DMS79 treated with DMSO at 0.1 percent for 48 hours (cell line): ENCODE measurements at places on chromosomes 6 and 20.

- peak; percentile 61 for DNase-seq
Observed at GRCh38 chr6:85678026-85678601, 35.4 kb upstream of the SYNCRIP start.

DNA sequence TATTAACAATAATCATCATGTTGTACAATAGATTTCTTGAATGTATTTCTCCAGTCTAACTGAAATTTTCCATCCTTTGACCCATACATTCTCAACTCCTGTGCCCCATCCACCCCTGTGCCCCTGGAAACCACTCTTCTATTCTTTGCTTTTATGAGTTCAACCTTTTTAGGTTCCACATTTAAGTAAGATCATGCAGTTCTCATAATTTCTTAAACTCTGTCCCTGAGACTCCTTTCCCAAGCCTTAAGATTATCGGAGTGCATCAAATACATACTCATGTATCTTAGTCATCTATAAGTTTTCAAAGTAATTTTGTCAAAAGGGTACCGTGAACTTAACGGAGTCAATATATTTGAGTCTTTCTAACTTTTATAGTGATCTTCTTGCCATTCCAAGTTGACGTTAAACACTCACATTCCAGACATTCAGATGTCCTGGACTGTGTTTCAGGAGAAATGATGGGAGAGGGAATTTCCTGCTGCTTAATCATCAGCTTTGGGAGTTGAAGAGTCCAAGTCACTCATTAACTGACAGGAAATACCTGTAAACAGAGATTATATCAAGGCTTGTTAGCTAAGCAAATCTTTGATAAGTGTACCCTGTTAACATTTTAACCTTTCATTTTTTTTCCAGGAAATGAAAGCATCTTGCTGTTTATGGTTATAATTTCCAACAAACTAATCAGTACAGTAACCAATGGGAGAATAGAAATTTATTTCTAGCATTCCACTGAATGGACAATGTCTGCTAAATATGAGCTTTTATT lies 73.3 kb downstream of the ADGRG6 start:
- no peak for DNase-seq

DNA sequence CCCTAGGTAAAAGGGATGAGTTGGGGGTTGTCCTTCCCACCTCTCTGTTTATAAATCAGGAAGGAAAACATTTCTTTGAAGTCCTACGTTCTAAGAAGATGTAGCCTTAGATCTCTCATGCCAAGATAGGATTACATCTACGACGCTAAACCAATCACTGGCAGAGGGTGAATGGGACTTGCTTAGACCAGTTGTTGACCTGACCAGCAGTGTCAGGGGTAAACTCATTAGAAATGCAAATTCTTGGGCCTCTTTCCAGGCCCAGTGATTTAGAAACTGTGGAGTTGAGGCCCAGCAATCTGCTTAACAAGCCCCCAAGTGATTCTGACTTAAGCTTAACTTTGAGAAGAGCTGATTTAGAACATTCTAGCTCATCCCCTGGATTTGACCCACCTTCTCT lies 147.1 kb upstream of the THEMIS start:
- DNase-seq = no peak

DNA sequence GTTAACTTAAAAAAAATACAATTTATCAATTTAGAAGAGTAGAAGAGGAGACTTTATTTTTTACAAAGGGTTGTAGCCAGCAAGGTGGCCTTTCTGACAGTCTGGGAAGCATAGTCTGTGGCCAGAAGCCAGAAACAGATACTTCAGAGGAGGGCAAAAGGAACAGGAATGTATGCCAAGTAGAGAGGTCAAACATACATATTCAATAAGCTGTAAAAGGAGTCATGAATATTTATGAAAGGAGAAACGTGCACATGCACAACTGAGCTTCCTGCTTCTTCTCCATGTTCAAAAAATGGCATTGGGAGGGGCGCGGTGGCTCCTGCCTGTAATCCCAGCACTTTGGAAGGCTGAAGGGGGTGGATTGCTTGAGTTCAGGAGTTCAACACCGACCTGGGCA lies 43.9 kb upstream of the FAM184A start:
- DNase-seq = no peak

GRCh38 chr6:132446141-132446854 lies 45.0 kb upstream of the MOXD1 start:
- DNase-seq = no peak

GRCh38 chr20:13180986-13181889 lies 39.8 kb upstream of the ISM1 start:
- no peak for DNase-seq

DNA sequence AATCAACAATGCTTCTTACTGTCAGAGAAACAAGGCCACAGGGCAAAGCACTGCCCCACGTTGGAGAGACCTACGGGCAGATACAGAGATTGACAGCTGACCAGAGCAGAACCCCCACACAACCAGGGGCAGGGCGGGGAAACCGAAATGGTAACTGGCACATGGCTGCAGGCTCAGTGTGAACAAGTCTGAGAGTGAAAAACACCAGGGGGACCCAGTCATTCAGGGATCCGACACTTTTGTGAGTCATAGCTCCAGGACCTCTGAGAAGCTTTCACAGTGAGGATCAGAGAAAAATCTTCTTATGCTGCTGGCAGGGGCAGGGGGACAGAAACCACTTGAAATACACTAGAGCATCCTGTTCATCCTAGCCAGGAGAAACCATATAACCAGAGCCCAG lies 254.2 kb downstream of the C6orf118 start:
- DNase-seq = no peak

DNA sequence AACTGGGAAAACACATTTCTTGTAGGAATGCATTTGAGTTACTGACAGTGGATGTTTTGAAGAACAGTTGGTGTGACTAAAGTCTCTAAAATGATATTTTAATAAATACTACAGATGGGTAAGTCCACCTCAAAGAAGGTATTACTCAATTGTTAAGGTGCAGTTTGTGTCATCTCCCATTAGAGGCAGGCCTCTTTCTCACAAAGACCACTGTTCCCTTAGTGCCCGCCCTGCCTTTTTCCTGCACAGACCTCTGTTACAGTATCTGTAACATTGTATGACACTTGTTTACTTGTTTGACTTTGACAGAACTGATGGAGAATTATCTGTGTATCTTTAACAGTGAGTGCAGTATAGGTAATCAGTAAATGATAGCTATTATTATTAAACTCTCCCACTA lies 5.2 kb upstream of the CRIP3 start:
- no peak for DNase-seq

DNA sequence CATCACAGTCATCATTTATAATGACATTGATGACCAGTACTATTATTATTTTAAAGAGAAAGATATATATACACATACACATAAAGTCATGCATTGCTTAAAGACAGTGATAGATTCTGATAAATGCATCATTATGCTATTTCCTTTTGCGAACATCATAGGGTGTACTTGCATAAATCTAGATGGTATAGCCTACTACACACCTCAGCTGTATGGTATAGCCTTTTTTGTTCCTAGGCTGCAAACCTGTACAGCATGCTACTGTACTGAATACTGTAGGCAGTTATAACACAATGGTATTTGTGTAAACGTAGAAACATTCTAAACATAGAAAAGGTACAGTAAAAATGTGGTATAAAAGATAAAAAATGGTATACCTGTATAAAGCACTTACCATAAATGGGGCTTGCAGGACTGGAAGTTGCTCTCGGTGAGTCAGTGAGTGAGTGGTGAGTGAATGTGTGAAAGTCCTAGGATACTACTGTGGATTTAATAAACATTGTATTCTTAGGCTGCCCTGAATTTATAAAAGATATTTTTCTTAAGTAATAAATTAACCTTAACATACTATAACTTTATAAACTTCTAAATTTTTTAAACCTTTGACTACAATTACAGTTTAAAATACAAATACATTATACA lies 23.9 kb downstream of the QKI start:
- no peak for DNase-seq

GRCh38 chr6:141986457-141986856 lies 146.3 kb upstream of the GJE1 start:
- no peak for DNase-seq

DNA sequence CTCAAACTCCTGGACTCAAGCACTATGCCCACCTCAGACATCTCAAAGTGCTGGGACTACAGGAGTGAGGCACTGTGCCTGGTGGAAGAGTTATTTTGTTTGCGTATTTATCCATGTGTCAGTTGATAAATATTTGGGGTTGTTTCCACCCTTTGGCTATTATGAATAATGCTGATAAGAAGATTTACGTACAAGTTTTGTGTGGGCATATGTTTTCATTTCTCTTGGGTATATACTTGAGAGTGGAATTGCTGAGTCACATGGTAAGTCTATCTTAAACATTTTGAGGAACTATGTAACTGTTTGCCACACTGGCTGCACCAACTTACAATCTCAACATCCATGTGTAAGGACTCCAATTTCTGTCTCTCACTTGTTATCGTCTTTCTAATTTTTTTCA lies 200.3 kb downstream of the RNGTT start:
- DNase-seq = no peak

- no peak for DNase-seq
Observed at GRCh38 chr6:5300206-5300764, 39.0 kb downstream of the FARS2 start.

DNA sequence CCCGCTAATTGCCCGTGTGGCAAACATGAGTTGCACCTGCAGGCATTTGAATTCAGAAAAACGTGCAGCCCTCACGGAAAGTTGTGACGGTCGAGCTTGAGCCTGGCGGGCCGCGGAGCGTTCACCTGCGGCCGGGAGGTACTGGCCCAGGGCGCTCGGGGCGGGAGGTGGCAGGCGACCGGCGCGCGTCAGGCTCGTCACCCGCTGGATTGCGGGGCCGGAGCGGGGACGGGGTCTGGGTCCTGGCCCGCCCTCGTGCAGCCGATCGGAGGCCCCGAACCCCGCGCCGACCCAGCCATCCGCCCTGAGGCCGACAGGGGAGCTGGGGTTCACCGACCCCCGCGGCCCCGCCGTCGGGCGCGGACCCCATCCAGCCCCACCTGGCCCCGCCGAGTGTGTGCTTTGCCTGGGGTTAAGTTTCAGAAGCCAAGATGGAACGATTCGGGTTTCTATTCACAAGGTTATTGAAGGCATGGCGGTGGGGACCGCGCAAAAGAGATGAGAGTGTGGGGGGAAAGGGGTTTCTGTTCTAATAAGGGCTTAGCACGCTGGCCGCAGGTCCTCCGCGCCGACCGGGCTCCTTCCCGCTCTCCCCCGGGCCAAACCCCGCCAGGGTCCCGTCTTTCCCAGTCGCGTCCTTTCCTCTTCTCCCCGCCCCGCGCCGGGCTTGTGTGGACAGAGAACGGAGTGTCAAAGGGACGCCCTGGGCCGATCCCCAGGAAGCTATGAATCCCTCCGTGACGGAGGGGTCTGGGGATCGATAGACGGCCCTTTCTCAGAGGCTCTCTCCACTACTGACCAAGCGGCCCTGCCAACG lies 1.6 kb upstream of the HEY2 start:
- peak; percentile 42 for DNase-seq

DNA sequence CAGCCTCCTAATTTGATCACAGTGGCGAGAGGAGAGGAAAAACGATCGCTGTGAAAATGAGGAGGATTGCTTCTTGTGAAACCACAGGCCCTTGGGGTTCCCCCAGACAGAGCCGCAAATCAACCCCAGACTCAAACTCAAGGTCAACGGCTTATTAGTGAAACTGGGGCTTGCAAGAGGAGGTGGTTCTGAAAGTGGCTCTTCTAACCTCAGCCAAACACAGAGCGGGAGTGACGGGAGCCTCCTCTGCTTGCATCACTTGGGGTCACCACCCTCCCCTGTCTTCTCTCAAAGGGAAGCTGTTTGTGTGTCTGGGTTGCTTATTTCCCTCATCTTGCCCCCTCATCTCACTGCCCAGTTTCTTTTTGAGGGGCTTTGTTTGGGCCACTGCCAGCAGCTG lies 28.7 kb downstream of the SAYSD1 start:
- peak; percentile 13 for DNase-seq

DNA sequence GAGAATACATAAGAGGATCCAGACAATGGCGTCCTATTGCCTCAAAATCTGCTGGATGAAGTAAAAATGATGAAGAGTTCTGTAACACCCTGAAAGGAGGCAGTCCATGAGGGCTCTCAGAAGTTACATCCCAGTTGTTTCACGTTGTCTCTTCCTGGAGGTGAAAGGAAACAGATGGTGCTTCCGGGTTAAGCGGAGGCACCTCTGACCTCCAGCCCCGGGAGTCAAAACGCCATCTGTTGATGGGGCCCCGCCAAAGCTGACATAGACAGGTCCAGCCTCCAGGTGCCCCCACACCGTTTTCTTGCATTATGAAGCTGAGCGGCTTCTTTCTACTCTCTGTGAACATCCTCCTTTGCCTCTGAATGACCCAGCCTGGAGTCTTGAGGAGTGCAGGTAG lies 9.5 kb downstream of the SEMG2 start:
- DNase-seq = no peak

GRCh38 chr6:142694054-142694453 lies 250.9 kb downstream of the HIVEP2 start:
- DNase-seq = no peak

- no peak for DNase-seq
Observed at GRCh38 chr6:52208612-52209011, 22.4 kb downstream of the IL17A start.

GRCh38 chr6:26022132-26022472 lies 59.5 kb downstream of the TRIM38 start:
- peak; percentile 79 for DNase-seq

DNA sequence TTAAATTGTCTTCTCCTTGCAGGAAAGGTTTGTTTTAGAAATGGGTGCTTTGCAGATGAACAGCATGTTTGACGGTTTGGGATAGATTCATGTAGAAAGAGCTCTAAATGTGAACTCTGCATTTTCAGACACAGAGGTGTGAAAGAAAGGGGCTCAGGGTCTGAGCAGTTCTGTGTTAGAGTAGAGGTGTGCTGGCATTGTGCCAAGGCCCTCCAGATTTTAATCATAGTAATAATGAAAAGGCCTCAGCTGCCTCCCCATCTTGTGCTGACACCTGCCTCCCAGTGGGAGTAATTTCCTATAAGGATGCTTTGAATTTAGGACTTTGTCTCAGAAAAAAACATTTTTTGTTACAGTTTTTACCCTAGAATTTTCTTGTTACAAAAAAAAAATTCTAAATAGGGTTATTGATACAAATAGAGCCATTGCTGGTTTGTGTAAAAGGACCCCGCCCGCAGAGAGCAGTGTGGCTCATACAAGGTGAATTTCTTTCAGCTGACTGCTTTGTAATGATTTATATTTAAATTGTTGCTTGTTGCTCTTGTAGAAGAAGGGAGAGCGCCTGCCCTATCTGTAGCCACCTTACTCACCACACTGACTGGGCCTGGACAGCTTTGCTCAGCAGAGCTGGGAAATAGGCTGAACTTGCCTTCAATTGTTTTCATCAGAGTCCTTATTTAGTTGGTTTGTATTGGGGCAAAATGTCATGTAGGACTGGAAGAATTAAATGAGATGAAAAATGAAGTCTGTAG lies 294.5 kb downstream of the ZFAND3 start:
- DNase-seq = peak; percentile 64

GRCh38 chr20:11676630-11677287 lies 240.9 kb upstream of the BTBD3 start:
- DNase-seq = no peak
